CD8-positive, alpha-beta memory T cell (primary cell): ENCODE measurements at places on chromosomes 6 and 20. TPM values are rescaled to one million over a fixed set of nuclear protein-coding genes. Genes with fewer than 3 reads are reported as not detected.

- DNase-seq: no peak
Observed at GRCh38 chr6:158642097-158642601, 2.4 kb downstream of the DYNLT1 start.

DNA sequence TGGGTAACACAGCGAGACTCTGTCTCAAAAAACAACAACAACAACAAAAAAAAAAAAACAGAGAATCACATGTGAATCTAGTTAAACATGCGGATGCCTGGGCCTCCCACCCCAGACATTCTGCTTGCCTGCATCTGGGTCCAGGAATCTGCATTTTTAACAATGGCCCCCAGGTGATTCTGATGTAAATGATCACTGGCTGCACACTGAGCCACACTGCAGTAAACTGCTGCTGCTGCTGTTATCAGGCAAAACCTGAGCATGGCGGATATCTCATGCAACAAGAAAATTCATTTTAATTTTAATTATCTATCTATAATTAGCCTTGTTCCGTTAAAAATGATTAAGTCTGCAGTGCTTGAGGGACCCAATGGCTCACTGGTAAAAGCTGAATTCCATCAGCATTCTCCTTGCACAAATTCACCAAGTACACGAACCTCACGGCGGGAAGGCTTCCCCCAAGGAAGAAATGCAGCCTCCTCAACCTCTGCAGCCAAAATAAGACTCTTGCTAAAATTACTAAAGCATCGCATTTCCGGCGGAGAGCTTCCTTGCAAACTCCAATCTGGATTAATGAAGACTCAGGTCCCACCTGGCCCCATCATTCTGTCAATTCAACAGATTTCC lies 81.6 kb upstream of the SNX9 start:
- no peak for DNase-seq

DNA sequence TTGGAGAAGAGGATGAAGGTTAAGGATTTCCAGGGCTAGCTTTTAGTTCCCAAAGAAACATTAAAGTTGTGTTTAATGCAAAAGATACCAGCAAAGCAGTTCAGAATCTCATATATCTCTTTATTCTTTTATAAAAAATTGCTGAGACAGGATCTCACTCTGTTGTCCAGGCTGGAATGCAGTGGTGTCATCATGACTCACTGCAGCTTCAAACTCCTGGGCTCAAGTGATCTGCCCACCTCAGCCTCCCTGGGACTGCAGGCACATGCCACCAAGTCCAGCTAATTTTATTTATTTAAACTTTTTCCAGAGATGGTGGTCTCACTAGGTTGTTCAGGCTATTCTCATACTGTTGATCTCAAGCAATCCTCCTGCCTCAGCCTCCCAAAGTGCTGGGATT lies 41.1 kb upstream of the CAP2 start:
- no peak for DNase-seq

The BEND6 gene
- not detected for total RNA-seq

GRCh38 chr6:101912311-101912710 lies 518.8 kb downstream of the GRIK2 start:
- DNase-seq: no peak

- DNase-seq: no peak
Observed at GRCh38 chr6:145842693-145843546, 28.3 kb upstream of the FBXO30 start.

The CRIP3 gene
- total RNA-seq: not detected

GRCh38 chr20:51498765-51499540 lies 43.6 kb downstream of the NFATC2 start:
- no peak for DNase-seq
